ENCODE measurements at places on chromosomes 5 and 9. TPM values are rescaled to one million over a fixed set of nuclear protein-coding genes. Genes with fewer than 3 reads are reported as not detected.

Gene PIP5KL1
- total RNA-seq, result 1.9 TPM

Gene KIF4B
- 0.11 TPM for total RNA-seq

Gene CRHBP
- total RNA-seq, result not detected

Gene ADAMTS16
- 0.56 TPM for total RNA-seq

Gene ELAVL2
- not detected for total RNA-seq

Gene CCDC192
- total RNA-seq, result not detected

Gene HACD4
- total RNA-seq, result 3.1 TPM

GRCh38 chr5:170404398-170404797 is 15.2 kb upstream of the KCNMB1 start:
- DNase-seq, result no peak
- H3K36me3 ChIP-seq, result no peaks in the 10 kb centered on the region
- H3K27ac ChIP-seq, result no peak overlapping the region

- H3K27me3 ChIP-seq, result no peaks in the 10 kb centered on the region
- DNase-seq, result no peak
- H3K27ac ChIP-seq, result no peak overlapping the region
- no peak overlapping the region for H3K4me3 ChIP-seq
- peaks cover 28% of the 10 kb centered on the region for H3K4me1 ChIP-seq
Measured at GRCh38 chr5:73393611-73394489, 54.7 kb downstream of the FOXD1 start.

DNA sequence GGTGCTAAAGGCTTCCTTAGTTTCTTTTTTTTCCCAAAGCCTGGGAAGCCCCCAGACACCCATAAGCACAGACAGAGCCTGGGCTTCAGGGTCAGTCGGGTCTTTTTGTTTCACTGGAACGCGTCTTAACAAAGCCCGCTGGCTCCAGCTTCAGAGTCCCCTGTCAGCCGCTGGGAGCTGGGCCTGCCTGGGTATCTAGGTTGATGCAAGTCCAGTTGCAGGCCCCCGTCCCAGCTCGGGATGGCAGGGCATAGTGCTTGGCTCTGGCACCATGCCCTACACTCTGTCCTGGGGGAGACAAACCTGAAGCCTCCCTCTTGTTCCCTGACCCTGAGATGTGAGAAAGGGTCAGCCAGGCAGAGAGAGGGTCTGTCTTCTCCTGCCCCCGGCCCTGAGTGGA is 14.5 kb downstream of the OLFM1 start:
- no peaks in the 10 kb centered on the region for H3K4me1 ChIP-seq
- no peak overlapping the region for H3K4me3 ChIP-seq
- no peak for DNase-seq
- peaks cover 12% of the 10 kb centered on the region for H3K27me3 ChIP-seq

GRCh38 chr5:135426102-135427082 is 20.8 kb downstream of the DCANP1 start:
- peaks cover 15% of the 10 kb centered on the region for H3K36me3 ChIP-seq
- H3K4me1 ChIP-seq, result peaks cover 26% of the 10 kb centered on the region
- DNase-seq, result peak; percentile 62
- H3K27me3 ChIP-seq, result no peaks in the 10 kb centered on the region

GRCh38 chr5:107669096-107670031 is 1.4 kb downstream of the EFNA5 start:
- peaks cover 26% of the 10 kb centered on the region for H3K4me1 ChIP-seq
- H3K36me3 ChIP-seq, result no peaks in the 10 kb centered on the region
- H3K27me3 ChIP-seq, result peaks cover 23% of the 10 kb centered on the region
- no peak for DNase-seq
- H3K4me3 ChIP-seq, result no peak overlapping the region

DNA sequence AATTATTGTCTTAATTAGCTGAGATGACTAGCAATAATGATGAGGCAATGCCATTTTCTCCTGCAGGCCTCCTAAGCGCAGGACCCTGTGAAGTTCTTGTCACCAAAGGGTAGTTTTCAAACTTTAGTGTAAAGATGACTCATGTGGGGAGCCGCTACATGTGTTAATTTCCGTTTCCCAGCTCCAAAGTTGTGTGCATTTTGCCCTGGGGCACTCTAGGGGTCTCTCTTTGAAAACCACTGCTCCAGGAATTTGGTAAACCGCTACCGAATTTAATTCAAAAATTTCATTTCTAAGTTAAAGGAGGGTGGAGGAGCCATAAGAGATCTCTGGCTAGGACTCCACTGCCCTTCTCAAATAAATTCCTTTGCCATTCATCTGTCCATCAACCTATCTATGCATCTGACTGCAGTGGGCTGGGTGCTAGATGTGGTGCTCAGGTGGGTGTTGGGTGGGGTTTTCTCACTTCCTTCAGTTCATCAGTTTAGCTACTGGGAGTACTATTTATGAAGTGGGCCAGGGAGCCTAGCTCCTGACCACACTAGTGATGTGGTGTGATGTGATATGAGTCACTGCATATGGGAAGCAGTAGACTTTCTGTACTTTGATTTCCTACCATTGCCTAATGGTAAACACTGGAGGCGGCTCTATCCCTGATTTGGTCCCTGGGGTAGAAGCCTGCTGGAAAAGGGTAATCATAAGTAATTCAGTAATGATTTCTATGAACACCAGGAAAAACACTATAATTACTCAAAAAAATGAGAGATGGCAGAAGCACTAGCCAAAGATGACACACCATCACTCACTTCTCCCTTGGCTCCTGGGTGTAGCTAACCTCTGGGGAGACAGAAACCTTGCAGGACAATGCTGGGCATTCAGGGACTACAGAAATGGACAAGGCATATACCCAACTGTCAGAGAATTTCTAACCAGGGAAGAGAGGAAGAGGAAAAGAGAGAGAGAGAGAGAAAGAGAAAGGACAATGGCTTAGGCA is 4.0 kb upstream of the ZSWIM6 start:
- peak overlapping the region; percentile 90 for H3K27ac ChIP-seq
- H3K36me3 ChIP-seq, result no peaks in the 10 kb centered on the region
- peaks cover 44% of the 10 kb centered on the region for H3K4me1 ChIP-seq
- no peaks in the 10 kb centered on the region for H3K27me3 ChIP-seq
- peak; percentile 60 for DNase-seq

DNA sequence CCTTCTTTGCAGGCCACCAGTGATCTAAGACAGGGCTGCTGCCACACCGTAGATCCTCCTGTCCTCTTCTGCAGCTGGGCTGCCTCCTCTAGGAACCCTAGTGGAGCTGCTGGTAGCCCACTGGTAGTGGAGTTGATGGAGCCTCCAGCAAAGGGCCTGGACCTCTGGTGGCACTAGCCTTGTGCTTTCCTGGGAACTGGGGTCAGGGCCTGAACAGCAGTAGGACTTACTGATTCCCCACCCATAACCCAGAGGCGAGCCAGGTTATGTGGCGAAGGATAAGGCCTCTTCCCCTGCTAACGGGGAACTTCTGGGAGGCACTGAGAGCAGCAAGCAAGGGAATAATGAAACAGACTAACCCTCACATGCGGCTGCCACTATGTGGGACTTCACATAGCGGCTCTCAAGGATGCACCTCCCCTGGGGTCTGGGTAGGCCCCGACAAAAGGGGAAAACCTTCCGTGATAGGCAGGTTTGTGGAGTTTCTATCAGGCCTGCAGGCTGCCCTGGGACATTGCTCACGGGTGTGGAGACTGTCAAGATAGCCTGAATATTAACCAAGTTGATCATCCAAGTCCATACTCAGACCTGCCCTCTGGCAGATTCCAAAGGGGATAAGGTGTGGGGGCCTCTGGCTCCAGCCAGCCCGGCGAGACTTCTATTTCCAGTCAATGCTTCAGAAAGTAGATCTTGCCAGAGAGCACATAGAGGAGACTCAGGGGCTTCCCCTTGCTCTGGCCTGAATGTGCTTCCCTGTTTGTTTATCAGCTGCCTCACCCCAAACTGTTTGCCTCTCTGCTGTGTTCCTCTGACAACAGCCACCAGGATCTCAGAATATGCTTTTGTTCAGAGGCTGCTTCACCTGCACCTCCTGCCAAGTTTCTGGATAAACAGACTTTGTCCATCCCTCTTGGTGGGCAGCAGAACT is 7.4 kb downstream of the SLC22A4 start:
- no peaks in the 10 kb centered on the region for H3K27me3 ChIP-seq
- DNase-seq, result no peak
- peaks cover 51% of the 10 kb centered on the region for H3K4me1 ChIP-seq
- peaks cover 25% of the 10 kb centered on the region for H3K36me3 ChIP-seq

DNA sequence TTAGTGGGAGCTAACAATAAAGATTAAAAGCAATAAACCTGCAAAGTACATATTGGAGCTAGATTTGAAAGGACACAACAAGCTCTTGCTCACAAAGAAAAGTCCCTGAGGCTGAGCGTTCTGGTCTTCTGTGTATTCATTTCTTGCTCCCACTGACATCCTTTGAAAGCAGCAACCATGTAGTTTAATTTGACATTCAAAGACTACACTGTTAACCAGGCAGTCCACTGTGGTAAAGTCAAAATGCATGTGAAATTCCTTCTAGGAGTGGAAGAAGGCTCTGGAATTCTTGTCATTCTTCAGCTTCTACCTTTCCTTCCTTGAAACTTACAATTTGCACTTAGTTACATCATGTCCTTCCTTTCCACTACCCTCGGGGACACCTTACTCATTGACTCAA is 480.7 kb downstream of the CSNK1G3 start:
- no peaks in the 10 kb centered on the region for H3K36me3 ChIP-seq
- no peak for DNase-seq
- peaks cover 11% of the 10 kb centered on the region for H3K27me3 ChIP-seq
- no peak overlapping the region for H3K27ac ChIP-seq

DNA sequence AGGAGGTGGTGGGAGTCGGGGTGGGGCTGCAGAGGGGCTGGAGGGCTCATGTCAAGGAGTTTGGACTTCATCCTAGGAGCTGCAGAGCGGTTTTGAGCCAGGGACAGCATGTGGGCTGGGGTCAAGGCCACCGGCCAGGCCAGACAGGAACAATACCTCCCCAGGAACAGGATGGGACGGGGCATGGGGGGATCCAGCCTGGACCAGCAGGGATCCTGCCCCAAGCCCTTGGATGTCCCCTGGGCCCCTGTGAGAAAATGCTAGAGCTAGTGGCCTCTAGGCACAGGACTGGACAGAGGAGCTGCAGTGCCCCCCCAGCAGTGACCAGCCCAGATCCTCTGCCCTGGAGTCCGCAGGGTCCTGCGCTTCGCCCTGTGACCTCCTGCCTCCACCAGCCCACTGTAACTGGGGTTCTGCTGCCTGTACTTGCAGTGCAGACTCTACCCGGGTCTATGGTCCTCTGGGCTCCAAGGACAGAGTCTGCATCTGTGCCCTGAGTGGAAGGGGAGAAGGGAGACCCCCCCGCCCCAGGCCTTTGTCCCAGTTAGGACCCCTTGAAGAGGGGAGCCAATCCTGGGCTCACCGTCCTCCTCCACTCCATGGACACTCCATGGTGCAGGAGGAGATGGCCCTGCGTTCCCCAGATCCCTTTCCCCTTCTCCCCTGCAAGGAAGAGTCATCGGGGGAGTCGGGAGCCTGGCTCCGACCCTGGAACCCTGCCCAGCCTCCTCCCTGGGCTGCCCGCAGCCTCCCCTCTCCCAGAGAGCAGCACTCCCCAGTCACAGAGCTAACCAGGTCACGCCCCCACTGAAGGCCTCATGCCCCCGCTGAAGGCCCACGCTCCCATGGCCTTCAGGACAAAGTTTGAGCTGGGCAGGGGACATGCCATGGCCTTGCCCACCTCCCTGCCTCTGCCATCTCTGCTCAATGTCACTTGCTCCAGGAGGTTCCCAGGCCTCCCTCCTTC is 3.0 kb upstream of the MXD3 start:
- no peak for DNase-seq
- H3K36me3 ChIP-seq, result no peaks in the 10 kb centered on the region
- H3K27me3 ChIP-seq, result peaks cover 4% of the 10 kb centered on the region
- H3K4me3 ChIP-seq, result no peak overlapping the region

- H3K27ac ChIP-seq, result no peak overlapping the region
- H3K4me3 ChIP-seq, result no peak overlapping the region
- peaks cover 28% of the 10 kb centered on the region for H3K27me3 ChIP-seq
- no peaks in the 10 kb centered on the region for H3K36me3 ChIP-seq
- DNase-seq, result no peak
Measured at GRCh38 chr9:133250741-133251170, 24.2 kb downstream of the ABO start.

- no peak overlapping the region for H3K4me3 ChIP-seq
- no peaks in the 10 kb centered on the region for H3K36me3 ChIP-seq
- H3K4me1 ChIP-seq, result peaks cover 25% of the 10 kb centered on the region
- H3K27me3 ChIP-seq, result peaks cover 4% of the 10 kb centered on the region
- H3K27ac ChIP-seq, result no peak overlapping the region
Measured at GRCh38 chr9:35842020-35842745, 13.2 kb downstream of the TMEM8B start.

GRCh38 chr9:68705531-68706362 is 707 bp downstream of the PIP5K1B start:
- no peak overlapping the region for H3K27ac ChIP-seq
- H3K36me3 ChIP-seq, result no peaks in the 10 kb centered on the region
- H3K27me3 ChIP-seq, result peaks cover 26% of the 10 kb centered on the region
- no peaks in the 10 kb centered on the region for H3K4me1 ChIP-seq

GRCh38 chr9:28260330-28260729 is 687.0 kb upstream of the C9orf72 start:
- H3K36me3 ChIP-seq, result no peaks in the 10 kb centered on the region
- H3K27ac ChIP-seq, result no peak overlapping the region
- no peaks in the 10 kb centered on the region for H3K27me3 ChIP-seq
- no peak for DNase-seq
- no peaks in the 10 kb centered on the region for H3K4me1 ChIP-seq

DNA sequence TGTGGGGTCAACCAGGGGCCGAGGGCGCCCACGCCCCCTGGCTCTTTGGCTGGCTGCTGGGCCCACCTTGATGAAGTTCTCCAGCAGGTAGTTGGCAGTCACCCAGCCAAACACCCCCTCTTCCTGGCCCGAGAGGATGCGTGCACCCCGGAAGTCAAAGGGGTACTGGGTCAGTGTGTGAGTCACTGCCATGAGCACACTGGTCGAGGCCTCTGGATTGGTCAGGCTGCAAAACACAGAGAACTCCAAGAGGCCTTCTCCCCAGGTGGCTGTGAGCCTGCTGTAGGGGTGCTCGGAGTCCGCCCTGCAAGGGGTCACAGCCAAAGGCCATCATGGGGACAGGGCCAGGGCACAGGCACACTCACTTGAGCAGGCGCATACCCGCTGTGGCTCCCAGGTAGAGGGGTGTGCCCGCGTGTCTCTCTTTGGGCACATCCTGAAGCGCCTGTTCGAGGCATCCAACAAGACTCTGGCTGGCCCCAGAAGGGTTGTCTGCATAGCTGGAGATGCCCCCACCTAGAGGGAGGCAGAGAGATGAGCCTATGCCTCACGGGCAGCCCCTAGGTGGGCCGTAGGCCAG is 2.6 kb downstream of the ENTPD2 start:
- H3K4me1 ChIP-seq, result peaks cover 6% of the 10 kb centered on the region
- H3K36me3 ChIP-seq, result no peaks in the 10 kb centered on the region
- DNase-seq, result no peak
- no peak overlapping the region for H3K27ac ChIP-seq

- H3K27me3 ChIP-seq, result peaks cover 10% of the 10 kb centered on the region
- H3K4me1 ChIP-seq, result no peaks in the 10 kb centered on the region
- no peaks in the 10 kb centered on the region for H3K36me3 ChIP-seq
- no peak for DNase-seq
- H3K4me3 ChIP-seq, result no peak overlapping the region
Measured at GRCh38 chr5:135095871-135096270, 61.8 kb upstream of the PITX1 start.

DNA sequence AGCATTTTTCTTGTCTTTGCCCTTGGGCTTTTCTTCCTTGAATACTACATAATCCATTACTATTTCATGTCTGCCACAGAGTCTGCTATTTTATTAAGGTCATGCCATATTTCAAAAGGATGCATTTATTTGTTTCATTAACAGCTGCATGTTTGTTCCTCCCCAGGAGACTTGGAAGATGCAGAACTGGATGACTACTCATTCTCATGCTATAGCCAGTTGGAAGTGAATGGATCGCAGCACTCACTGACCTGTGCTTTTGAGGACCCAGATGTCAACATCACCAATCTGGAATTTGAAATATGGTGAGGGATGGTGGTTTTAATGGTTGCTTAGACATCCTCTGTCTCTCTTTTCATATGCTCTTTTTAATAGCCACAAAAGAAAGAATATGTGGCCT is 4.0 kb downstream of the IL7R start:
- H3K36me3 ChIP-seq, result peaks cover 57% of the 10 kb centered on the region
- H3K4me1 ChIP-seq, result peaks cover 76% of the 10 kb centered on the region
- H3K27ac ChIP-seq, result peak overlapping the region; percentile 81
- peaks cover 2% of the 10 kb centered on the region for H3K27me3 ChIP-seq
- DNase-seq, result no peak
